T-helper 2 cell (primary cell): ENCODE measurements at places on chromosomes 3 and 15.
A peak's percentile ranks its signal among the peaks of the same experiment; 100 is the strongest.

DNA sequence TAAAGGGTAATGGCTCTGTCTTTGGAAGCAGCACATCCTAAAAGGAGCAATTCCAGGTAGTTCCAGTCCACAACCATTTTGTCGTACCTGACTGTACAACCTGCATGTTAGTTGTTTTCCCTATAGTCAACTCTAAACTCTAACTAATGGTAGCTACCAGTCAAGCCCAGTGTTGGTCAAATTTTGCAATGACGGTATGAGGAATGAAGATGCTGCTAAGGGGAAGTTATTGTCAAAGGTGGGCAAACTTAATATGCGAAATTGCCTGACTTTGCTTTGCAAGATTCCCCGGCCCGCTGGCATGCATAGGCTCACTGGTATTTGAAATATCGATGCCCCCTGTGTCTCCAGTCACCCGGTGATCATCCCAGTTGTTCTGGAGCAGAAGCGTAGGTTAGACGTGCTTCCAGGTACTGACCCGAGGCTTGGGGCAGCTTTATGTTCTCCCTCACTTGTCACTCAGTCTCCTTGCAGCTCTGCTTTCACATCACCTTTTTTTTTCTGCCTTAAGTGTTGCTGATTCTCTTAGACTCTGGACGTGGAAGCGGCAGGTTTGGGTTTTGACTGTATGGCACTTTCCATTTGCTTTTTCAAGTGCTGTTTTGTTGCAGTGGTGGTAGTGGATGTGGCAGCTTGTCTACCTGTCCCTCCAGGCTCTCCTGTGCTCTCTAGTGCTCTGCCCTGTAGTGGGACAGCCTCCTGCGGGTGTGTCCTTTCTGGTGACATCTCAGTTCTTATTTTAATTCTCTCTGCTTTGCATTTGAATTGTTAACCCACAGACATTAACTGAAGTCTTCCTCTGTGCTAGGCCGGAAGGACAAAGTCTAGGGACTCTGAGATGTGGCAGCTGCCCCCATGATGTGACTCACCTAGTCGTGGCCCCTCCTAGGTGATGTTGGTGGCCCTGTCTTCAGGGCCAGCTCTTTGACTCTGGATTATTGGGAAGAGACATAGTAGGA, 95.8 kb upstream of the UMPS start:
- DNase-seq, result no peak

GRCh38 chr3:133466531-133467386, 66.9 kb downstream of the BFSP2 start:
- DNase-seq, result no peak

GRCh38 chr3:38545983-38546382, 49.8 kb downstream of the EXOG start:
- no peak for DNase-seq

- no peak for DNase-seq
These were observed 624.3 kb upstream of the LMCD1 start for GRCh38 chr3:7877312-7877711.

DNA sequence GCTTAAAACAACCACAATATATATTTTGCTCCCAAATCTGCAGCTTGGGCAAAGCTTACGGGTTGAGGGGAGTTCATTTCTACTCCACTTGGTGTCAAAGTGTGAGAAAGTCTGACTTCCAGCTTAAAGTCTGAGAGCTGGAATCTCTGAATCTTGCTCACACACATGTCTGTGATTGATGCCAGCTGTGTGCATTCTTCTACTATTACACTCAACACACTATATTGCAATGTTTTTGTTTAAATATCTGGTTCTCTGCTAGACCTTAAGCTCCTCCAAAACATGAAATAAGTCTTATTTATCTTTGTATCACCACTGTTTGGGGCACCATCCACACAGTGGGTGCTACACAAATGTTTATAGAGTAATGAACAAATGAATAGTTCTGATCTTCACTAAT, 36.7 kb upstream of the SECISBP2L start:
- DNase-seq, result no peak

- DNase-seq, result no peak
These were observed 102.4 kb upstream of the LRIG1 start for GRCh38 chr3:66603151-66603611.

GRCh38 chr3:42734263-42734860, 31.8 kb upstream of the HHATL start:
- DNase-seq, result no peak

GRCh38 chr3:160671231-160671630, 5.7 kb upstream of the ARL14 start:
- DNase-seq, result no peak

DNA sequence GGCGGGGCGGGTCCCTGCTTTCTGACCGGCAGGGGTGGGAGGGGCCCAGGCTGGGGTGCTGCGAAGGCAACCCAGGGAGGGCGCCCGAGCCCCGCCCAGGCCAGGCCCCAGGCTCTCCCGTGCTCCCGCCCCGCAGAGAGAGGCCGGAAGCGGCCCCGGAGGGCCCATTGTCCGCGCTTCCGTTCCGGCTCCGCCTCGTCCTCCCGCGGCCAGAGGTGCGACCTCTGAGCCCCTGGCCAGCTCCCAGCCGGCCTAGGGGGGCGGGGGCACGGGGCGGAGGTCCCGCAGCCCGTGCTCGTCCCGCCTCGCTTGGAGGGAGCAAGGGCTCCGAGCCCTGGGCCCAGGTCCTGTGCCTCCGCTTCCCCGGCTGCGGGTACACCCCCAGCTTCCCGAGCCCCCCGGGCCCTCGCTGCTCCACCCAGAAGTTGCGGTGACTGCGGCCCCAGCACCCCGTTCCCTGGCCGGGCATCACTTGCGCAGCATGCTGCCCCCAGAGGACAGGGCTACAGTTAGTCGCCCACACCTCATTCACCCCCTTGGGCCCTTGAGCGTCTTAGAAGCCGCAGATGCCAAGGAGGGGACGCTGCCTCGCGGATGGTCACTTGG, 20.4 kb upstream of the PLXND1 start:
- peak; percentile 67 for DNase-seq

DNA sequence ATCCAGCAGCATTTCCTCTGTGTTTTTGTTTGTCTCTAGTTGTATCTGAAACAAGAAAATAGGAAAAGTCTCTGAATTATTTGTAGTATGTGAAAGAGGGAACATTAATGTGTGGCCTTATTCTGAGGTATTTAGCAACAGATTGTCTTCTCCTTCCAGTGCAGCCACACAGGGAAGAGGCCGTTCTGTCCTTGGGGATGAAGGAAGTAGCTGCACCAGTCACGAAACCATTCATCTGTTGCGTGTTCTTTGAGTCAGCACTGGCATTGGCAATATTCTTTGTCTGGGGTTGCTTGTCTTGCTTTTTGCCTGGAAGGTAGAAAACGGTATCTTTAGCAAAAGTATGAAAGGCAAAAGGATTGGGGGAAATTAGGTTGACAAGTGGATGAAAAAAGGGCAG, 91.6 kb downstream of the CDIN1 start:
- no peak for DNase-seq

GRCh38 chr3:127139601-127140500, 53.1 kb upstream of the PRR23E start:
- no peak for DNase-seq
